Immature natural killer cell (primary cell): ENCODE measurements at places on chromosomes 2 and 18.

DNA sequence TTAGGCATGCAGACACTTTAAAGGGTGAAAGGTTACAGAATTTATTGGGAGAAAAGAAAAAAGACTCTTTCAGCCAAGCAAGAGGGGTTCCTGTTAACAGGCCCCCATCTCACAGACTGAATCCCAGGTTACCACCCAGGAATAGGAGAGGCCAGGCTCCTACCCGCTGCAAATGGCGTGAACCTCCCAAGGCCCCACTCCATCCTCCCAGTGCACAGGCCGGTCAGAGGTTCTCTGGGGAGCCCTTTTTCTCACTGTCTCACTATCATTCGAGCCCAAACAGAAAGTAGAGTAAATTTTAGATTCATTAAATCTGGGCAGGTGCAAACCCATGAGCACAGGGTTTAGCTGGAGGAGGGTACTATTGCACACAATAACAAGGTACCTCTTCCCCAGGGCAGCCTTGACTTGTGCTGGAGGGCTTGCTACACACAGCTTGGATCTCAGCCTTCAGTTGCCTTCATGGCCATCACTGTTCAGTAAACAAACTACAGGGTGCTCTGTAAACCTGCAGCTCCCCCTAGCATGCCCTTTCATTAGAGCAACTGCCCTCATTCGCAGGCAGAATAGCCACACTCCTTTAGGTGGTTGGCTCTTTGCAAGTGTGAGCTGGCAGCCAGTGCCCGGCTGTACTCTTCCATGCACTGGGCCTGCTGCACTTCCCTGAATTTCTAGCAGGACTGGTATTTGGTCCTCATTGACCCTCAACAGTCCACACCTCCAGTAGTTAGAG, 7.3 kb upstream of the PLEK start:
- peak; percentile 41 for DNase-seq

GRCh38 chr2:228629251-228629650, 447.8 kb upstream of the SPHKAP start:
- no peak for DNase-seq

- DNase-seq: no peak
Measured at GRCh38 chr2:174630107-174630506, 32.5 kb upstream of the WIPF1 start.

- DNase-seq: no peak
Measured at GRCh38 chr2:164703915-164704706, 82.8 kb upstream of the GRB14 start.

DNA sequence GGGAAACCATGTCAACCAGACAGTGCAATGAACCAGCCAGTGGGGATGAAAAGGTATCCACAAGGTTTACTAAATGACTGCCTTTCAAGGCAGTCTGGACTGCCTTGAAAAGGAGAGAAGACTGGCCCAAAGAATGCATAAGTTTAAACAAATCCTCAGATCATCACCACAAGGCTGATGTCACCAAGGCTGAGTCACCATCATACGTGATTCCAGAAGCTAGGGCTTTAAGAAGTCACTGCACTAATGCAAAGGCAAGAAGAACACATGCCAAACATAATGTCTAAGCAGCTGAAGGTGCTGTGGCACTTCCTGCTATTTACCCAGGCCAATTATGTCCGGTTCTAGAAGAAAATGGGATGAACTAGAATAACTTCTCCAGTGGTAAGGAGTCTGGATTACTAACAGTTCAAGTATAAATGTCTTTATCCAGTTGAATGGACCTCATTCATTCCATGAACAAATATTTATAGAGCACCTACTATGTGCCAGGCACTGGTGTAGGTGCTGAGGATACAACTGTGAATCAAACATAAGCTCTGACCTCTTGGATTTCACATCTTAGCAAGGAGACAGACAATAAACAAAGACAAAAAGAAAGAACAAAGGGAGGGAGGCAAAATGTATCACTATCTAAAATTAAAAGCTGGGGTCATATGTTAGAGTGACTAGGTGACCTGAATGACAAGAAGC, 37.6 kb upstream of the ONECUT2 start:
- DNase-seq: no peak

DNA sequence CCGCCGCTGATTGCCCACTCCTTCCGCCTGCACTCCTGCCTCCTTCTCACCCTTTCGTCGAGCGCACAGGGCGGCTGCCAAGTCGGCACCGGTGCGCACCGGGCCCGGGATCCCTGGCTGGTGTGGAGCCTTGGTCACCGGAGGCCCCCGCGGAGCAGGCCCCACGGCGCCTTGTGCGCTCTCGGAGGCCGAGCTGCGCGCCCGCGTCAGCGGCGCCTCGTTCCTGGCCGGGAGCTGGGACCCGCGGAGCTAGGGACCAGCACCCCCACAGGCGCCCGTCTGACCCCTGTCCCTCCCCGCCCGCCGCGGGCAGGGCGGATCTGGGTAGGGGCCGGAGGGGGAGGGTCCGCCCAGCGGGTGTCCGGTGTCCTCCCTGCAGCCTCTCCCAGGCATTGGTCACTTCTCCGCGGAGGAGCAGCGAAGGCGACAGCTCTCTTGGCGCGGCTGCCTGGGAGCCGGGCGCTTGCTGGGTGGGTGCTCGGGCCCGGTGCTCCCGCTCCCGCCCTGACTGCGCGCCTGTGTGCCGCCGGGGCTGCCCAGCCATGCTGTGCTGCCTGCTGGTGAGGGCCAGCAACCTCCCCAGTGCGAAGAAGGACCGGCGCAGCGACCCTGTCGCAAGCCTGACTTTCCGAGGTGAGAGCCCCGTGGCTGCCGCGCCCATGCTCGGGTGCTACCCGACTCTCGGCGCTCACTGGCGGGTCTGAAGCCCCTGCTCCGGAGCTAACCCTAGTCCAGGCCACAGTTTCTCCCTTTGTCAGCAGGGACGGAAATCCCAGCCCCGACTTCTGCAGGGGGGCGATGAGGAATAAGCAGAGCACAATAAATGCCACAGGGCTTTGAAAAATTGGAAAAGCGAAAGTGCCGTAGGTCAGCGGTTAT, 13.2 kb downstream of the DYSF start:
- DNase-seq: peak; percentile 22

- no peak for DNase-seq
Measured at GRCh38 chr2:201931475-201931874, 102.2 kb upstream of the FZD7 start.

- no peak for DNase-seq
Measured at GRCh38 chr2:108805782-108806181, 19.2 kb downstream of the CCDC138 start.

DNA sequence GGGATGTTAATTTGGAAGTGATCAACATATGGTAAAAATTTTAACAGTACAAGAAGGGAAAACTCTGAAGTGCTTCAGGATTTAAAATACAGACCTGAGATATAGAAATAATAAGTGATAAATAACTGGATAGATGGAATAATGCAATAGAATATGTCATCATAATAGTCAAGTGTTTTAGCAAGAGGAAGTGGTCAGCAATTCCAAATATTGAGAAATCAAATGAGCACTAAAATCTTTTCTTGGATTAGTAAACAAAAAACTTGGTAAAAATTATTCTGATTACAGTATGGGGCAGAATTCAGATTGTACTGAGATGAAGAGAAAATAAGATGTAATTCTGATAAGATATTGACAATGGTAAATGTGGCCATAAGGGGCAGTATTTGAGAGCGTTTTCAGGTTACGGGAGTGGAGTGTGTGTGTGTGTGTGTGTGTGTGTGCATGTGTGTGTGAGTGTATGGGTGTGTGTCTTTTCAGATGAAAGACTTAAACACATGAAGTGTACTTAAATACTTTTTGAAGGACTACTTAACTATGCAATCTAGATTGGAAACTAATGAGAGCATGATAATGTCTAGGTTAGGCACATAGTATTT, 217.9 kb upstream of the ITGA4 start:
- peak; percentile 11 for DNase-seq
